Activated gamma-delta T cell (primary cell): ENCODE measurements at places on chromosomes 6 and 20.

DNA sequence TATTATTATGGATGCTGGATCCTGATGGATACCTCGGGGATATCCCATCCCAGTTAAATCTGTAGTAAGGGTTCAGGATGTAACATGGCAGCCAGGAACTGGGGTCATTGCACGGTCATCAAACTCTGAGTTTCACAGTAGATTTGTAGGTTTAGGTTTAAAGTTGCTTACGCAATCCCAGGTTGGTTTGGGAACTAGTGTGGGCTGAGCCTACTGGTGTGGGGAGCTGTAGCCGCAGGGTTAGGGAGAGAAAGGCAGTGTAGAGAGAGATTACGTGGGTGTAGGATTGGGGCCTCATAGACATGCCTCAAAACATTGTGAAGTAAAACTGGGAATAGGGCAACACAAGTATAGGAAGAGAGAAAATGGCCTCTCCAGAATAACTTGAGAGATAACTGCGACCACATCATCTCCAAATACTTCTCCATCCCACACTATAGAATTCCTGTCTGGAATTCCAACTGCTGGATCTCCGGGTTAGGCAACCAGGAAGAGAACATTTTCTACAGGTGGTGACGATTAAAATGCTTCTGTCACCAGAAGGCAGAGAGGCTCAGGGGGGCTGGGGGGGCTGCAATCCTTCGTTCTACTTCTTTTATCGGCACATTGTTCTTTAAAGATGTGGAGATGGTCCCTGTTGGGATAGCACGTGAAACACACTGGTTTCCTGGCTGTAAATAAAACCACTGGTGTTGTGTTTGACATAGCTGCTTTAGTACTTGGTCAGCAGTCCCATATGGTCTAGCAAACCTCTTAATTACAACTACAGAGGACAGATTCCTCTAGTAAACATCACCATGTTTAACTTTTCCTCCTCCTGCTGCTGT, 44.9 kb upstream of the TMEM170B start:
- DNase-seq, result no peak

- no peak for DNase-seq
These were observed 23.6 kb upstream of the MARCKS start for GRCh38 chr6:113833537-113833936.

GRCh38 chr6:170292111-170292406, 1.2 kb upstream of the DLL1 start:
- no peak for DNase-seq

- DNase-seq, result no peak
These were observed 15.6 kb downstream of the PM20D2 start for GRCh38 chr6:89161326-89162046.

DNA sequence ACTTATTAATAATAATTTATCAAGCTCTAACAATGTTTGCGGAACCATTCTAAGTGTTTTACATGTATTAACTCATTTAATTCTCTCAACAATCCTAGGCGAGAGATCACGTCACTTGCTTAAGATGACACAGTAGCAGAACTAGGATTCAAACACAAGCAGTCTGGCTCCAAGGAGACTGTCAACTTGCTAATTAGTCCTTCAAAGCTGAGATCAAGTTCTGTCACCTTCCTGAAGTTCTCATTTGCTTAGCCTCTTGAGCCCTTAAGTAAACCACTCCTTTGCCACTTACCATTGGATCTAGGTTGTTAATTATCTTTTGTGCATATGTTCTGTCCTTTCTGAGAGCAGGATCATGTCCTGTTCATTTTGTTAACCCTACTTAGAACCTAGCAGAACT, 14.1 kb downstream of the FKBP5 start:
- DNase-seq, result no peak

GRCh38 chr20:2224368-2224639, 71.5 kb upstream of the TGM3 start:
- DNase-seq, result no peak

GRCh38 chr6:31963921-31964320, 4.9 kb downstream of the SKIC2 start:
- no peak for DNase-seq

- DNase-seq, result peak; percentile 24
These were observed 710 bp downstream of the BTBD9 start for GRCh38 chr6:38638941-38639497.

GRCh38 chr6:45507186-45507585, 129.5 kb upstream of the SUPT3H start:
- no peak for DNase-seq

- DNase-seq, result no peak
These were observed 53.2 kb downstream of the PDE7B start for GRCh38 chr6:135904666-135905065.

- no peak for DNase-seq
These were observed 23.8 kb upstream of the MTHFD1L start for GRCh38 chr6:150841697-150842096.

DNA sequence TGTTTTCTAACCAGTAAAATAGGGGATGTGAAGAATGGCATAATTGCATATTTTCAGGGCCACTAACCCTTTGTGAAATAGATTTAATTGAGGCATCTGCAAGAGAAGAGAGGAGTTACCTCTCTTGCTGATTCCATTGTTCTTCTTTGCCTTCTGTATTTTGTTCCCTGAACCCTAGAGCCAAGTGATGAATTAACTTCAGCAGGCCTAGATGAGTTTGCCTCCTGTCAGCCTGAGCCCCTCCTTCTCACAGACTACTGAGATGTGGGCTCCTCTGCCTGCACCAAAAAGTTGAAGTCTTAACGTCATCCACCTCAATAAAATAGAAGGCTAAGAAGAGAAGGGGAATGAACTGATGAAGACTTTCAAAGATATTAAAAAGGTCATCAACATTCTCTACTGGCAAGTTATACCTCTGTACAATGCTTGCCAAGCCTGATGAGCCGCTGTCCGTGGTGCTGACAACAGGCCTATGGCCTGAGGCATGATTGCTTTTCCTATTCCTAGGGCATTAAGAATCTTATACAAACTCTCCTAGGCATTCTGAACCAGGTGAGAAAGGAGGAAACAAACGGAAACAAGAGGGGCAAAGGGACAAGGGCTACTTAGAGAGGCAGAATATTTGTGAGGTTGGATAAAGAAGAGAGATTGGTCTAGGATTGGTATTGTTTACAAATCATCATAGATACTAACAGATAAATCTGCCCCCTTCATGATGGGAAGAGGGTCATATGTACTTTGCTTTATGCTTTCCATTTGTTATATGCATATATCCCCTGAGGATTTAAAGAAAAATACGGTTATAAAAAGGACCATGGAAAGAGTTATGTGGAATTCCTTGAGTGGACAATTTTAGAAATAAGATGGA, 46.8 kb downstream of the CD24 start:
- no peak for DNase-seq

- no peak for DNase-seq
These were observed 25.1 kb downstream of the FKBP1C start for GRCh38 chr6:63236398-63236817.

GRCh38 chr6:110367825-110368224, 9.7 kb upstream of the METTL24 start:
- DNase-seq, result no peak

DNA sequence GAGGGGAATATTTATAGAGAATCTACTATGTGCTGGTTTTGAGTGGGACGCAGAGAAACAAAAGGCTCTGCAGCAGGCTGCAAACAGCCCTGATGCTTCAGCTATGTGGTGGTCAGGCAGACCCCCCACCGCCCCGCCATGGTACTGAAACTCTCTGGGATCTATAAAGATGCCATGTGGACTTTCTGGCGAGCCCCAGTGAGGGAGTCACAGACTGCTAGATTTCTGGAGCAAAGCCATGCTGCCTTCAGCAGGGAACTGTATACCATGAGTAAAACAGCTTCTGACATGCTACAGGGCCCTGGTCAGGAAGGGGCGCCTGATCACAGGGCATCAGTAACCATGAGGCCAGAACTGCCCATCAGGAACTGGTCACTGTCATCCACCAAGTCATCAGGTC, 19.2 kb upstream of the BPIFB1 start:
- no peak for DNase-seq

DNA sequence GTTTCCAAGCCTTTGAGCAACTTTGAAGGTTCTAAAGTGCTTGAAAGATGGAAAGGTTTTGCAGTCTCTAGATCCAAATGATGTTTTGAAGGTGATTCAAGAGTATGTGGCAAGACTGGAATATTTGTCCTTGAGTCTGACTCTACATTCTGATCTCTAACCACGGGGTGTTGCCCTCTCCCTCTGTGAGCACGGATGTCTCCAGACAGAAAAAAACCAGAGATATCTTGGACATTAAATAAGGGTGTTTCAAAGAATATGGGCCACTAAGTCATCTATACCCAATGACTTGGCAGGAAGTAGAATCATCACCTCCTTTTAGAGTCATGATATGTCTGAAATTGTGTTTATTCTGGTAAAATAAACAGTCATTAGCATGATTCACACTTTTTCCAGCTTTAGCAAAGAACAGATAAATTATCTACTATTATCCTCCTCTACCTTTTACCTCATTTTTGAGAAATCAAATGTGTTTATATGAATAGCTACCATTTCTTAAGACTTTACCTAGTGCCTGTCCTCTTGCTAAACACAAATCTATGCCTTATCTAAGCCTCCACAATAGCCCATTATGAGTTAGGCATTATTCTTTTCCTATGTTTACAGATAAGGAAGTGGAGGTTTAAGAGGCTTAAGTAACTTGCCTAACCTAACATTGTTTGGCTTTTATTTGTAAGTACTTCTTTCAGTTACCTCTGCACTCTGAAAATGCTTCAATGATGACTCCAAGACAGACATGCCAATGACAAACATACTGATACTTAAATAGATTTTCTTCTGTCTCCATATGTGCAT, 384.4 kb downstream of the BMP2 start:
- DNase-seq, result no peak

DNA sequence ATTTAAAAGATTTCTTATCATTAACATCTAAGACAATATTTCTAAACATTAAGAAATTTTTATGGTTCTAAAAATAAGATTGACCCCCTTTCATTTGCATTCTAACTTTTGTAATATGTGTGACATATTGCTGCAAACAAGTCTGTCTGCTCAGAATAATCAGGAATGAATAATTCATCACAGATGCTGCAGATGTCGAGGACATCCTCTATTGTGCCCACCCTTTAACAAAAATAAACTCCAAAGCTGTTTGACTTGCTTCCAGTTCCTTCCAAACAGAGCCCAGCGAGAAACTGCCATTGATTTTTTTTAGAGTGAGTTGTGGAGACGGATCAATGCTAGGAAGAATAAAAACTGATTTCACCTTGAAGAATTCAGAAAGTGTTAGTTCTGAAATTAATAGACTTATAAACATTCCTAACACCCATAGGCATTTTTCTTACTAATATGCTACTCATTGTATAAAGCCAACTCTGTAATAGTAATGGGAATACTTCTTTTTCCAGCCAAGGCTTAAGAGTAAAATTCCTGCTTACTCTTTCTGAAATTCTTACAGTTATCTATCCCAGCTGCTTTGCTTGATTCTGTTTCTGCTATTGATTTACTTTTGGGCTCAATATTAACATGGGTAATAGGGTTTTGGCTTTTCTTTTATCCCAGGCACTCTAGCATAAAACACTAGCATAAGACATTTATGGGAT, 244.8 kb upstream of the FAM83B start:
- no peak for DNase-seq

DNA sequence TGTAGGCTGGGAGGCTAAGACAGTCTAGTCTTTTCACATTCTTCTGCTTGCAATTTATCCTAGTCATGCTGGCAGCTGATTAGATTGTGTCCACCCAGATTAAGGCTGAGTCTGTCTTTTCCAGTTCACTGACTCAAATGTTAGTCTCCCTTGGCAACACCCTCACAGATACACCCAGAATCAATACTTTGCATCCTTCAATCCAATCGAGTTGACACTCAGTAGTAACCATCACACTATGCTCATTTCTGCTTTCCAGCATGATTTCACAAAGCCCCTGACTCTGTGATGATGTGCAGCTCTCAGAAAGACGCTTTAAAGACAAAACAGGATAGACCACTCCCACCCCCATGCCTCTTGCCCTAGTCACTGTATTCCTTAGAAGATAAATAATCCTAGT, 693.0 kb downstream of the HTR1B start:
- DNase-seq, result no peak

GRCh38 chr6:85372188-85372914, 77.5 kb upstream of the NT5E start:
- DNase-seq, result no peak

- DNase-seq, result no peak
These were observed 4.1 kb upstream of the ZKSCAN8 start for GRCh38 chr6:28137505-28137981.

DNA sequence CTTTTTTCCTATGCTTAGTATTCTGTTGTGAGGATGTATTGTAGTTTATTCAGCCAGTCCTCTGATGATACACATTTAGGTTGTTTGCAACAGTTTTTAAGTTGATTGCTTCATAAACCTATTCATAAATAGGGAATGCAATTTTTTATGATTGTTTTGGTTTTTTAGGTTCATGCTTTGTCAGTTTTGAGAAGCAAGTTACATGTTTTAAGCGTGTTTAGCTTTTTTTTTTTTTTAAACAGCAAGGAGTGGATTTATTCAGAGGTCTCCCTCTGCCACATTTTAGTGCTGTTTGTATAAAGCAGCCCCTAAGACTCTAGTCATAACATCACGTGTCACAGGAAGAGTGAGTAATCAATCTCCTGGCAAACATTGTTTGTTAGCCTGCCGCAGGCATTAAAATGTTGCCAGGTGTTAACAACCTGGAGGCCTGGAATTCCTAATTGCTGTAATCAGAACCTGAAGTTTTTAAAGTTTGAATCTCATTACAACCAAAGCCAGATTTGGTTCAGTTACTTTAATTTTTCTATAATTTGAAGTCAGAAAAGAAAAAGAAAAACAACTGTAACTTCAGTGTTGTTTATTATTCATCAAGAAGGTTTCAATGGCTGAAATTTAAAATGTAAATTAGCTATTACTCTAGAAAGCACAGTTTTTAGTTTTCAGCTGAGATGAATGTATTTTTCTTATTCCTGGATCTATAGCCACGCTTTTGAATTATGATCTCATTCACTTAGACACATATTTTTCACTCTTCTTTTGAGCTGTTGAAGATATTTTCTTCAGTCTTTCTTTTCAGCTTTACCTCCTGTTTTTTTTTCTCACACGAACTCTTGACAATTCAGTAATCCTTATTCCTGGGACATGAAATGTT, 59.2 kb downstream of the KCNS1 start:
- no peak for DNase-seq

- DNase-seq, result no peak
These were observed 393.6 kb downstream of the ESR1 start for GRCh38 chr6:152201120-152201519.

- no peak for DNase-seq
These were observed 334.9 kb upstream of the ID4 start for GRCh38 chr6:19502301-19502700.

GRCh38 chr6:36757206-36757605, 59.6 kb downstream of the RAB44 start:
- no peak for DNase-seq

GRCh38 chr6:84892671-84893070, 128.3 kb upstream of the TBX18 start:
- no peak for DNase-seq

GRCh38 chr6:16251706-16252105, 13.3 kb downstream of the GMPR start:
- no peak for DNase-seq

GRCh38 chr20:34675993-34676641, 775 bp downstream of the PIGU start:
- DNase-seq, result no peak

GRCh38 chr6:56259234-56260077, 12.1 kb upstream of the COL21A1 start:
- DNase-seq, result no peak

- peak; percentile 53 for DNase-seq
These were observed at the start of gene ELOVL4 for GRCh38 chr6:79947191-79948186. Gene ELOVL4, minus strand, starts transcription at chr6:79947553. Its CDS starts 274 bp downstream, at chr6:79947279.
